ENCODE measurements at places on chromosomes 5 and 9.

DNA sequence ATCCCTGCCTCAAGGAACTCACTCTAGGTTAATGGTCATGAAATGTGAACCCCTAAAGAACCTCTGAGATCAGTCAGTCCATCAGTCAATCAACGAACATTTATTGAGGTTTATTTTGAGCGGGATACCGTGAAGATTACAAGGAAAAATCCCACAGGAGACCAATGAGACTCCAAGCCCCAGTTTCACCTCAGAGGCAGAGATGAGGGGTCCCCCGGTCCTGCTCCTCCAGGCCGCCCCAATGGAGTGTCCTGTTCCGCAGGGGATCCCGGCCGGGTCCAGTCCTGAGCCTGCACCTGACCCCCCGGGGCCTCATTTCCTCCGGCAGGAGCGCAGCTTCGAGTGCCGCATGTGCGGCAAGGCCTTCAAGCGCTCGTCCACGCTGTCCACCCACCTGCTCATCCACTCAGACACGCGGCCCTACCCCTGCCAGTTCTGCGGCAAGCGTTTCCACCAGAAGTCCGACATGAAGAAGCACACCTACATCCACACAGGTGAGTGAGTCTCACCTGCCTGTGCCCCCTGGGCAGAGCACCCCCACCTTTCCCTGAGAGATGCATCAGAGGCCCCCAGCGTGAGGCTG, 11.0 kb downstream of the GFI1B start:
- DNase-seq = no peak

GRCh38 chr5:89064054-89064453, 181.1 kb upstream of the MEF2C start:
- no peak for DNase-seq

- no peak for DNase-seq
Observed at GRCh38 chr9:91782708-91783214, 167.3 kb downstream of the ROR2 start.

DNA sequence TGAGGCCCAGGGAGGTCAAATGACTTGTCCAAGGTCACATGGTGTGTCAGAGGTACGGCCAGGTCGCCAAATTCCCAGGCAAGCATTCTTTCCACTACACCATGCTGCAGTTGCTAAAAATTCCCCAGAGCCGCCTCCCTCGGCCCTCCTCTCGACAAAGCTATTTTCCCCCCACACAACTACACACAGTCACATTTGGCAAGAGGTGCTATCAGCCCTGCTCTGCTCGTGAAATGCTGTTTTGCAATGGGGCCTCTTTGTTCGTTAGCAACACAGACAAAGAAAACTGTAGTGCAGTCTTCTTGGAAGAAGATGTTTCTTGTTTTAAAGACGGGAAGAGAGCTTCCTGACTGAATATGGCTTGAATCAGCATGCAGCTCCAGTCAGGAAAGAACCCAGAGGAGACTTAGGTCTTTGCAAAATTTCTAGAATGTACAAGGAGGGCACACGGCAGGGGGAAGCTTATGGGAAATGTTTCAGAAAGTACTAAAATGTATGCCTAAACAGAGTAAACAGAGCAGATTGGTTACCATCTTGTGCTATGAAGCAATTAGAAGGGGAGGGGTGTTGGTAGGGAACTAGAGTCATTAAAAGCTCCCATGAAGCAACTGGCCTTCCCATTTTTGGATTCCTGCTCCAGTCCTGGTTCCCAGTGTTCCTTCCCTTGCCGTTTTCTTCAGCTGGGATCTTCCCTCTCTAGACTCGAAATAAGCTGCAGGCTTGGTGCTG, 14.2 kb downstream of the SLIT3 start:
- no peak for DNase-seq

DNA sequence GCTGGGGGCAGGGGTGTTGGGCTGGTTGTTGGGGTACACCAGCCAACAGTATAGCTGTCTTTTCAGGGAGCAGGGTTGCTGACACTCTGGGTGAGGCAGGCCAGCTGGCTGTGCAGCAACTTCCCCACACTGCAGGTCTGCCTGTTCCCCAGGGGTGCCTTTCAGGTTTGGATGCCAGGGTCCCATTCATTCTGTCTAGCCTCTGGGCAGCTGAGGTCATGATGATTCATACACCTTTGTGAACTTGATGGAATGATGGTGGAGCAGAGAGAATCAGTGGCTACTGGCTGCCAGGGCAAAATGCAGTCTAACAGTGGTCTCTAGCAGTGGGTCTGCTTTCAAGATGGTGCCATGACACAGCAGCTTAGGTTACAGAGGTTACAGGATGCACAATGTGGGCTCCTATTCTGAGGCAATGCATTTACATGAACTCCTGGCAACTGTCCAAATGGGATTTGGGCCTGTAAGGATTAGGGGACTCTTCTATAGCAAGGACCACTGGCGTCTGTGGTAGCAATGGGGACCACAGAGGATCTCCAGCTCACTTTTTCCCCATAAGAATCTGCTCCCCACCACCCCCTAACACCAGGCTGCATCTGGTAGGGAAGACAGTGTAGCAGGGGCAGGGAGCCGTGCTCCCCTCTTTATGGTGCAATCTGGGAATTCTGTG, 103.7 kb downstream of the FEM1C start:
- DNase-seq = no peak

- DNase-seq = no peak
Observed at GRCh38 chr5:10689391-10690081, 71.5 kb downstream of the DAP start.

DNA sequence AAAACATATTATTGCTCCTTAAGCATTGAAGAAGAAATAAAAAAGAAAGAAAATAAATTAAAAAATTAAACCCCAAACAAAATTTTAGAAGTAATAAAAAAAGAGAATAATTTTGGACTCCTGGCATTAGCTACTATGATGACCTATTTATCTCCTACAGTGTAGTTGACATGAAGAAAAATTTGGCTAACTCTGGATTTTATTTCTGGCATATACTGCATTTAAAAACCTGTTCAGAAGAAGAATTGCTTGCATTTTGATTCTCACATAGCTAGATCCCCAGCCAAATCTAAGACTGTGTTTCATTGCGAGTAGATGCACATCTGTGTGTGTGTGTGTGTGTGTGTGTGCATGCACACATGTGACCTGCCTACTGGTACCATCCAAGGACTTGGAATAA, 30.1 kb upstream of the GABRG2 start:
- no peak for DNase-seq

GRCh38 chr5:154086641-154087040, 47.9 kb downstream of the MFAP3 start:
- no peak for DNase-seq

GRCh38 chr5:34535433-34535832, 120.7 kb upstream of the RAI14 start:
- no peak for DNase-seq

DNA sequence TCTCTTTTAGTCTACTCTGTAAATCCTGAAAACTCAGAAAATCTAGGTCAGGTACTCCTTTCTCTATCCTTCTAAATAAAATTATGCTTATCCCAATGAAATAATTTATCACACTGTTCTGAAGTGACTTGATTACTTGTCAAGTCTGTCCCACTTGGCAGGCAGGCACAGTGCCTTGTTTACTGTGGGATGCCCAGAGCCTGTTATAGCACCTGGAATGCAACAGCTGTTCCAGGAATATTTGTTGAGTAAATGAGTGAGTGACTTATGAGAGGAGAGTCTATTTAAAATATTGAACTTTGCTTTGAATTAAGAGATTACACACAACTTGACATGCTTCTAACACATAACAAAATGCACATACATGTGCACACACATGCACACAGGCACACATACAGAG, 130.0 kb downstream of the MPDZ start:
- DNase-seq = no peak

GRCh38 chr9:129093602-129094386, 12.9 kb downstream of the DOLPP1 start:
- no peak for DNase-seq

DNA sequence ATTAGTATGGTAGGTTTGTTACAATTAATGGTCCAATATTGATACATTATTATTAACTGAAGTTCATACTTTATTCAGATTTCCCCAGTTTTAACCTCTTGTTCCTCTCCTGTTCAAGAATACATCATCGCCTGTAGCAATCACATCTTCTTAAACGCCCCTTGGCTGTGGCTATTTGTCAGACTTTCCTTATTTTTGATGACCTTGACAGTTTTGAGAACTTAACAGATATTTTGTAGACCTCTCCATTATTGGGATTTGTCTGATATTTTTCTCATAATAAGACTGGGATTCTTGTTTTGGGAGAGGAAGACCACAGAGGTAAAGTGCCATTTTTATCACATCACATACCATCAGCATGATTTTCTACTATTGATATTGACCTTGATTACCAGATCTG, 112.3 kb upstream of the MARCHF11 start:
- DNase-seq = no peak

GRCh38 chr9:114880291-114880745, 50.1 kb downstream of the TNFSF8 start:
- DNase-seq = no peak

- DNase-seq = no peak
Observed at GRCh38 chr9:81585191-81585763, 104.1 kb downstream of the TLE1 start.

GRCh38 chr5:130743092-130743491, 422.0 kb downstream of the HINT1 start:
- DNase-seq = no peak

DNA sequence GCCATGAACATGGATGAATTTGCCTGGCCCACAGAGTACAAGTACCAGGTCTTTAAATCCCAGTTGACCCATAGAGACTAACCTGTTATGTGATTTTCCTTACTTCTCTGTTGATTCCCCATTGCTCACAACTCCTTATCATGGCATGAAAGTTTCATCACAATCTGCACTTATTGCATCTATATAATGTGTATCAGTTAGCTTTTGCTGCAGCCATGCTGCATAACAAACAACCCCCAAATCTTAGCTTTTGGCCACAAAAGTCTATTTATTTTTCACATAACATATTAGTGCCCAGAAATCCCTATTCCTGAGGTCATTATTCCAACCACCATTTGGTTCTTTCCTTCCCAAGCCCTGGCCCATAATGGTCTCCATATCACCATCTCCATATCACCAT, 3.7 kb downstream of the GGTA1 start:
- no peak for DNase-seq

DNA sequence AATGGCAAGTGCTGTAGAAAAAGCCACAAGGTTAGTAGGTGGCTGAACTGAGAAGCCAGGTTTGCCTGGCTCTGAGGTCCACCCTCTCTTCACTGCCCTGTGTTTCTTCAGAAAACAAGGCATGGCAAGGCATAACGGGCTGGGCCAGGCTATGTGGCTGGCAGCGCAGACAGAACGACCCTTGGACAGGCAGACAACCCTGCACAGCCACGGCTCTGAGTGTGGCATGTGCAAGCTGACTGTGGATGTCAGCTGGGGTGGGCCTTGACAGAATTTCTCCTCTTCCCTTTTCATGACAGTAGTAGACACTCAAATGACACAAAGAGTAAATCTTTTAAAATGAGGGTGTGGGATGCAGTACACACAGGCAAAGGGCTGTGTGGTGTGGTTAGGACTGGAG, 81.7 kb downstream of the MACROH2A1 start:
- no peak for DNase-seq

GRCh38 chr5:123107343-123108244, 18.6 kb downstream of the PRDM6 start:
- no peak for DNase-seq

- no peak for DNase-seq
Observed at GRCh38 chr9:119818726-119819435, 449.6 kb upstream of the BRINP1 start.

DNA sequence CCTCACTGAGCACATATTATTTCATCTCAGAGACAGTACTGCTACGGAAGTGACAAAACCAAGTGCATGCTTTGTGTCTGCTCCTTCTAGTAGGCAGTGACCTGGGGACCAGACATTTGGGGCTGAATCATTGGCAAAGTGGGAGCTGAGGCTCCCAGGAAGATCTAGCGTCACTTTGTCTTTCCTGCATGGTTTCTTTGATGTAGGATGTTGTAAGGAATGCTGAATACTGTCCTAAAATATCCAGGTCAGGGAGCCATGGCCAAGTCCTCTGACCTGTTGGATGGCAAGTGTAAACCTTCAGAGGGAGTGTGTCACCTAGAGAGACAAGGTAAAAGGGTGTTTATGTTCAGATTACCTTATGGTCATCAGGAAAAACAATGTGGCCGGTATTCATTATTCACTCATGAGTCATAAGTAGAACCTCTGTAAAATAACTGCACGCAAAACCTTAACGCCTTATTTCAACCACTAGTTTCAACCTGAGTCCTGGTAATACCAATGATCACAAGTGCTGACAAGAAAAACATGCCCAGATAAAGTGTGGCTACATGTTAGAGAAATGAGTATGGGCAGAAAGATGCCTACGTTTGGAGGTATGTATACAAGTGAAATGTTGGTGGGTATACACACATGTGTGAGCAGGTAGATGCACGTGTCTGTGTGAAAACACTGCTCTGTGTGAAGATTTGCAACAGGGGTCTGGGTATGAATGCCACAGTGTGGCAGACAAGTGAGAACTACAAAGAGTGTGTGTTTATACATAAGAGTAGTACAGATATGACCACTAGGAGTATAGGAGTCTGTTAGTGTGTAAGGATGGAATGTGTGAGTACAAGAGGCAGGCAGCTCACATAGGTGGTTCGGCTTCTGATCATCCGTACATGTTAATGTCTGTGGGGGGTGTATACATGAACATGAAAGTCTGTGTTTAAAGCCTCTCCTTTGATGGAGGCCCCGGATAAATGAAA, 263.9 kb downstream of the SPOCK1 start:
- DNase-seq = no peak

DNA sequence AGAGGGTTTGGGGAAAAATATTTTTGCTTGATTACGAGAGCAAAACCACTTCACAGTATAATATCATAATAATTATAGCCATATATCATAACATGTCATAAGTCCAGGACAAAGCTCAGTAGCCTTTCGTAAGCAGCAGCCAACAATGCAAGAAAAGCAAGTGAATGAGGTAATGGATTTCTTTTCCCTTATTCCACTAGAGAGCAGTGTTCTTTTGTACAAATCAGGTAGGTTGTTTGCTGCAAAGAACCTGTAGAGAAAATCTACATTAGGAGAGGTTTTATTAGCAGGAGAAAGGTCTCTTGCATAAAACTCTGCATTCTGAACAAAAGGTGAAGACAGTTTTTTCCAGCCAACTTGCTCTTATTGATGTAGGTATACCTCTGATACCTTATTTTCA, 1033.4 kb downstream of the TLE4 start:
- no peak for DNase-seq

DNA sequence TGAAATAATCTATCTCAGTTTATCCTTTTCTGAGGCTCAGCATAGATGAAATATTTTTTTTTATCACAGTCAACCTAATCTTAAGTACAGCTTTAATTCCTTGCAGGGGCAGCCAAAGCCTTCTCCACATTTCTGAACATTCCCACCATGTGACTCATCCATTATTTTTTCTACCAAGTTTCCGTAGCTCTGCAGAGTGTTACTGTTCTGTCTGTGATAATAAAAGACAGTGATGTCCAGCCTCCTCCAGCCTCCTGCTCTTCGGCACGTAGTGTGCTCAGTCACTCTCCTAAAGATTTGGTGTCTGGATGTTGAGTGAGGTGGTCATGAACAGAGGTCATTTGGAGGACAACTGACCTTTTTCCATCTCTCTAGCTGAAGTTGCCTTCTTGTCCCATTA, 338.1 kb upstream of the ADAMTS16 start:
- DNase-seq = no peak

GRCh38 chr5:153399595-153399994, 90.9 kb upstream of the GRIA1 start:
- DNase-seq = no peak

Measured in CD4-positive, alpha-beta memory T cell (primary cell).